ENCODE measurements at places on chromosomes 6 and 20.
A peak's percentile ranks its signal among the peaks of the same experiment; 100 is the strongest.

GRCh38 chr6:158026054-158026900 lies 44.6 kb downstream of the SYNJ2 start:
- peak; percentile 99 for DNase-seq

GRCh38 chr20:50343125-50343489 lies 152.5 kb downstream of the CEBPB start:
- DNase-seq = no peak

GRCh38 chr6:168410554-168411011 lies 30.4 kb upstream of the SMOC2 start:
- no peak for DNase-seq

DNA sequence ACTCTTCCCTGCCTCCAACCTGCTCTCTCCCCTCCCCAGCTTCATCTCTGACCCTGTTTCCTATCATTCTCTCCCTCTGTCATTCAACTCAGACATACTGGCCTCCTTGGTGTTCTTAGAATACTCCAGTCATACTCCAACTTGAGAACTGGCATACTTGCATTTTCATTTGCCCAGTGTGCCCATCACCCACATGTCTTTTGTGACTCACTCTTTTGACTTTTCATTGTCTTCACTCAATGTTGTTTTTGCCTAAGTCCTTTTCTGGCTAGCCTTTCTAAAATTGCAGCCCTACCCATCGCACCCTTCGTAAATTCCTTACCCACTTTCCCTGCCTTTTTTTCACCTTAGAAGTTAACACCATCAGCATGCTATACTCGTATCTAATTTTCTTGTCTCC lies 77.0 kb upstream of the CD2AP start:
- no peak for DNase-seq

DNA sequence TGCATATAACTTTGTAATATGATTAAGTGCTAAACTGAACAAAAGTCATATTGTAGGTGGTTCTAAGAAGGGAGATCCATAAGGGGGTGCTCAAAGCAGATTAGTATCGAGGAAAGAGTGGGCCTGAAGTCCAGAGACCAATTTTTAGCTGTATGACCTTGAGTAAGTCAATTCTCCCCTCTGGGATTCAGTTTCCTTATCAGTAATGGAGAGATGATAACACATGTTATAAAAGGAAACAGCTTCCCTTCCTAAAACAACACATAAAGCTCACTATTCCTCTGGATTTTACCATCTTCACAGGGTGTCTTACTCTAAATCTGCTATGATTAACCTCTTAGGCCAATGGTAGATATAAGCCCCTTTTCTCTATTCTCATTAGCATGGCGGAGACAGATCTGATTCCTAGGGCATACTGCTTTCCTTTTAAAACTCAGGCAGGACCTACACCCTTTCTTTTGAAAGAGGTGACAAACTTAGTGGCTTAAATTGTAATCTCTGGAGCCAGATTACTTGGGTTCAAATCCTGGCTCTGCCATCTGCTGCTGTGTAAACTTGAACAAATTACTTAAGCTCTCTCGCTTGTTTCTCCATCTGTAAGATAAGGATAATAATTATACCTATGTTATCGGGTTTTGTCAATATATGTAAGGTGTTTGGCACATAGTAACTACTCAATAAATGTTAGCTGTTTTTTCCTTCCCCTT lies 39.5 kb downstream of the ACSS2 start:
- DNase-seq = no peak

GRCh38 chr20:37878835-37879599 lies 23.9 kb upstream of the VSTM2L start:
- DNase-seq = no peak

DNA sequence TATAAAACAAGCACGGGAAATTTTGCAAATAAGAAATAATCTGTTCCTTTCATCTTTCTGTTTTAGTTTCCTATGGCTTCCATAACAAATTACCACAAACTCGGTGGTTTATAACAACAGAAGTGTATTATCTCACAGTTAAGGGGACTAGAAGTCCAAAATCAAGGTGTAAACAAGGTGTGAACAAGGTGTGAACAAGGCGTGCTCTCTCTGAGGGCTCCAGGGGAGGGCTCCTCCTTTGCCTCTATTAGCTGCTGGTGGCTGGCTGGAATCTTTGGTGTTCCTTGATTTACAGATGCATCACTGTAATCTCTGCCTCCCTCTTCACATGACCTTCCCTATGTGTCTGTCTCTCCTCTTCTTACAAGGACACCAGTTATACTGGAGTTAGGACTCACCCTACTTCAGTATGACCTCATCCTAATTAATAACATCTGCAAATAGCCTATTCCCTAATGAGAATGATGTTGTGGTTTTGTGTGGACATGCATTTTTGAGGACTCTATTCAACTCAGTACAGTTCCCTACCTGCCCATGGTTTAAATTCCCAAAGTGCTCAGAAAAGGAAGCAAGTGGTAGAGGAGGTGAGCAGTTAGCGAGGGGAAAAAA lies 17.5 kb upstream of the BMP5 start:
- no peak for DNase-seq

GRCh38 chr6:2870046-2870636 lies 28.5 kb upstream of the SERPINB1 start:
- no peak for DNase-seq

GRCh38 chr6:53930330-53930729 lies 135.5 kb downstream of the LRRC1 start:
- no peak for DNase-seq

- no peak for DNase-seq
Observed at GRCh38 chr6:63553208-63553607, 19.1 kb upstream of the LOC128125822 start.

DNA sequence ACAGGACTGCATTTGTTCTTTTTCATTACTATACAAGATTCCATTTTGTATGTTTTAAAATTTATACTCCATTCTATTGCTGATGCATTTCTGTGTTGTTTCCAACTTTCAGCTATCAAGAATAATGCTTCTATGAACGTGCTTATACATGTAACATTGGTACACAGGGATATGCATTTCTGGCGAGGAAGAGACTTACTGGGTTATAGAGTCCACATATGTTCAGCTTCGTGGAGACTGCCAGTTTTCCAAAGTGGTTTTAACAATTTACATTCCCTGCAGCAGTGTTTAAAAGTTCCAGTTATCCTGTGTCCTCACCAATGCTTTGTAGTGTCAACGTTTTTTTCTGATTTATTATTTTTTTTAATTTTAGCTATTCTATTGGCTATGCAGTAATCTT lies 48.5 kb downstream of the AIG1 start:
- DNase-seq = no peak

DNA sequence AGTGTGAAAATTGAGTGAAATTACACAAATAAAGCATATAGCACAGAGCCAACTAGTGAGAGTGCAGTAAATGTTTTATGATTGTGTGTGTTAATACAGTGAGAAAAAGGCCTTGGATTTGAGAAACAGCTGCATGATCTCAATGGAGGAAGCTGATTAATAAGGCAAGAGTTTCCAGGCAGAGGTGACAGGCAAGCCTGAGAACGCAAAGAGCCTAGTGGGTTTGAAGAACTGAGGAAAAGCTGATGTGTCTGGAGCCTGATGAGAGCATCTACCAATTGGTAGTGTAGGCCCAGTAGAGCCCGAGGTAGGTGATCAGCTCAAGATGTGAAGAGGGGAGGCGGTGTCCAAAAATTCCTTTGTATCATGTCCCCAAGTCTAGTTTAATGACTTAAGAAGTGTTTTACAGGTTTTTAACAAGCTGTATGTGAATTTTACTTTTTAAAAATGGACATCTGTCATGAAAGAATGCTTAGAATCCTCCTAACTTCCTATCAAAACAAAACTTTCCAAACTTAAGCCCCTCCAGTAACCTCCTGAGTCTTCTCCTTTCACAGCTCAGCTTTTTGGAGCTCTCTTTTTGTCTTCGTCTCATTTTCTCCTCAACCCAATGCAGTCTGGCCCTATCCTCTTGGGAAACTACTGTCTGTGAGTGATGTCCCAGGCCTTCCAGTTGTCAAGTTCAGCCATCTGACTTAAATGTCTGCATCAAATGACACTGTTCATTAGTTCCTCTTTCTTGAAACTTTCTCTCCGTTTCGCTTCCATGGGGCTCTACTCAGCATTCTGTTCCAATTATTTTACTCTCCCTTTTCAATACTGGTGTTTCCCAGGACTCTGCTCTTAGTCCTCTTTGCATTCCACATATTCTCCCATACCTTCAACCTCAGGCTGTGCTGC lies 1.2 kb downstream of the CDC40 start:
- no peak for DNase-seq

DNA sequence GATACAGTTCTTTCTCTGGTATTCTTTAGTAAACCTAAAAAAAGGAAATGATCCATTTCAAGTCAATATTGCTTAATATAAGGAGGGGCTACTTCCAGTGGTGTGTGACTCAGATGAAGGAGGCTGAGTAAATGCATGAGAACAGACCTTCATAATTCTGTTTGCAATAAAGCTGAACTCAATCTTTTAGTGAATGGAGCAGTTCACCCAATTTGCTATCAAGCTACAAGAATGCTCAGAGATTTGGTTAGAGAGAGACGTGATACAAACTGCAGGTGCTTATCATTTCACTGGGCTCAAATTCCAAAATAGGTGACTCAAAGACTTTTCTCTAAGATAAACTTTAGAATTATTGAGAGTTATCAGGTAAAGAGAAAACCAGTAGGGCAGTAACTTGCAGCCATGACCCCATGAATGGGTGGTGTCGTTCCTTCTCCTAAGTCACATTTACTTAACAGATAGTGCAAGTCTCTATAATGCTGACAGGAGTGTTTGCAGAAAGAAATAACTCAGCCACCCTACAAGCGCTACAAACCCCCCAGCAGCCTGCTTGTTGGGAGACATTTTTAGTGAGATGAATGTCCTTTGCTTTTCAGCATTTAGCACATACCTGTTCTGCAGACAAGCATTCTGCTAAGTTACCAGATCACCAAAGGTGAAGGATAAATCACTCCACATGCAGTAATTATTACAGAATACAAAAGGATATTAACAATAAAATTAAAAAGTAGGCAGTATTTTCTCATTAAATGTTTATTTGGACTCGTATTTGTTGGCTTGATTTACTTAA lies 16.4 kb upstream of the BLOC1S5 start:
- DNase-seq = peak; percentile 65

GRCh38 chr20:48844996-48845395 lies 17.2 kb upstream of the PREX1 start:
- DNase-seq = no peak

GRCh38 chr6:95279616-95280015 lies 297.7 kb upstream of the MANEA start:
- DNase-seq = no peak

- no peak for DNase-seq
Observed at GRCh38 chr6:13485923-13486562, 1.4 kb downstream of the GFOD1 start.

DNA sequence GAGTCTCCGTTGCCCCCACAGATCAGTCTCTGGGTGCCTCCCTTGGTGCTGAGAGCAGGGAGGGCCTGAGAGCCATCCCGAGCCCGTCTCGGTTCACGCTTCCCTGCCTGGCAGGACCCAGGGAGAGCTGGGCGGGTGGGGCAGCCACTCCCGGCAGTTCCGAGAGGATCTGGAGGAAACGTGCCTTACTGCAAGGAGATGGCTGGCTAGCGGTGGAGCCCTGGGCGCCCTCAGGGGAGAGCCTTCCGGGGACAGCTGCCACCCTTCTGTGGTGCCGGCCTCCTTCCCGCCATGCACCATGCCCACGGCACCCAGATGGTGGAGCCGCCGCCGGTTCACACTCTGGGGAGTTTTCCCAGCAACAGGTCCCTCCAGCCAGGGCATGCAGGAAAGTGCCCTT lies 45.8 kb upstream of the SLCO4A1 start:
- DNase-seq = no peak

GRCh38 chr6:97947841-97948240 lies 664.8 kb upstream of the MMS22L start:
- no peak for DNase-seq

- DNase-seq = no peak
Observed at GRCh38 chr6:139778688-139779087, 404.2 kb upstream of the CITED2 start.

DNA sequence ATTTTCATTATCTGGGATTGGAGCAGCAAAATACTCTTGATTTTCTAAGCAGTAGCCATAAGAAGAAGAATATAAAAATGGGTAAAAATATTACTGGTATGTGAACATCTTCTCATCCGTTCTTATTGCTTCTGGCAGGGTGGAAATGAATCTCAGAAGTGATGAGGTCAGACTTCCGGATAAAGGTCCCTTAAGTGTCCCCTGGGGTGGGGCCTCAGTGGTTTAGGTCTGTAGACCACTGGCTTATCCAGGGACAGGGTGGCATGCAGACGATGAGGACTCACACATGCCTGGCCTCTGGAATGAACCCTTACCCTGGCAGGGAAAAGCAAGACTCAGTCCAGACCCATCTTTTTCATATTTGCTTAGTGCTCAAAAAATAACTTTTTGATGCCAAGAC lies 143.3 kb downstream of the UST start:
- DNase-seq = no peak

DNA sequence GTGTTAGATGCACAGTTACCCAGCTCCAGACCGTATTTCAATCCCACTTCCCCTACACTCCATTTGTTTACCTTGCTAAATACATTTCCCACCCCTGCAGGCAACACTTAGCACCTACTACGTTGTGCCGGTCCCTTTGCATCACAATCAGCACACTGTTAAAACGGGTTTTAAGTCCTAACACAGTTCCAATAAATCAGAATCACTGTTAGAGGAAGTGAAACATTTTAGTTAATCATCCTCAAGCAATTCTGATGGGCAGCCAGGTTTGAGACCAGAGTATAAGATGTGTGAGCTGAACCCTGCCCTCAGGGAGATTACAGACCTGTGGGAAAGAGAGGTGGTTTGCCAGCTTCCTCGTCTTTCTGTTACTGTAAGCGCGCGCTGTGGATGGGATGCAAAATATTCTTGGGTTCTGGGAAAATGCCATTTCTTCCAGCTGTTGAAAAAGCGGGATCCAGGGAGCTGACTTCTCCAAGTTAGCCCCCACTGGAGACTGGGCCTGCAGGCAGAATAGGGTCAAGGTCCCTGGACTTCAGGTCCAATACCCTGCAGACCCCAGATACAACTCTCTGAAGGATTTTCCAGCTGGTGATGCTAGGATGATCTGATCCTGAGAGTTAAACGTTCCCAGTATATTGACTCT lies 3.1 kb downstream of the ZCCHC3 start:
- no peak for DNase-seq

DNA sequence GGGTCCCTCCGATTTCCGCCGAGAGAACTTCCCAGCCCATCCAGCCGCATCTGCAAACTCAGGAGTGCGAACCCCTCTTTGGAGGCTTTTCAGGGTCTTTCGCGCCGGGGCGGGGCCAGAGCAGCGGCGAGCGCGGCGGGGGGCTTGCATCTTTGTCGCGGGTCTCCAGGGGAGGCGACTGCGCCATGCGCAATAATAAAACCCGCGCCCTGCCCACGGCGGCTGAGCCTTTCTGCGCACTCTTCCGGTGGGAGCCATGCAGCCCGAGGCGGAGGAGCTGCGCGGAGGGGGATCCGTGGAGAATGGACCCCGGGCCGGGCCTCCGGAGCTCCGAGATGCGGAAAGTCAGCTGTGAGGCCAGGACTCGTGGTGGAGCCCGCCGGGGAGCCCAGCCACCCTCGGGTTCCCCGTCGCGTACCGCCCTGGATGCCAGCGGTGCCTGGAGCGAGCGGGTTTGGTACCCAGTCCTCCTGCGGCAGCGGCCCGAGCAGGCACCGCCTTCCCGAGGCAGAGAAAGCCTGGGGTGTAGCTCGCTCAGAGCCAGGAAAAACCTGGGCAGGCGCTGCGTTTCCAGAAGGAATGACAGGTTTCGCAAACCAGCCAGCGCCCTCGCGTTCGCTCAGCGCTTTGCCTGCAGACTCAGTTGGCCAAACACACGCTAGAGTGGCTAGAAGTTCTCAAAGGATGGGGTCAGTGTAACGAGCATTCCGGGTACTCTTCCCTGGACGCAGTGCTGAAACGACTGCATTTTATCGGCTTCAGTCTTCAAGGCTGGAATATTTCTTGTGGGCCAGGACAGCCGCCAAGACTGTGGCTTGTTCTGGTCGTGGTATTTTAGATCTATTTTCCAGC lies 1.2 kb downstream of the AKAP12 start:
- DNase-seq = no peak
